ENCODE measurements at places on chromosomes 1 and 21.

GRCh38 chr1:45326627-45327623 lies at the start of gene HPDL:
HPDL (plus strand) TSS chr1:45326895; CDS start chr1:45327149, 254 bp downstream.
- peak; percentile 28 for DNase-seq

DNA sequence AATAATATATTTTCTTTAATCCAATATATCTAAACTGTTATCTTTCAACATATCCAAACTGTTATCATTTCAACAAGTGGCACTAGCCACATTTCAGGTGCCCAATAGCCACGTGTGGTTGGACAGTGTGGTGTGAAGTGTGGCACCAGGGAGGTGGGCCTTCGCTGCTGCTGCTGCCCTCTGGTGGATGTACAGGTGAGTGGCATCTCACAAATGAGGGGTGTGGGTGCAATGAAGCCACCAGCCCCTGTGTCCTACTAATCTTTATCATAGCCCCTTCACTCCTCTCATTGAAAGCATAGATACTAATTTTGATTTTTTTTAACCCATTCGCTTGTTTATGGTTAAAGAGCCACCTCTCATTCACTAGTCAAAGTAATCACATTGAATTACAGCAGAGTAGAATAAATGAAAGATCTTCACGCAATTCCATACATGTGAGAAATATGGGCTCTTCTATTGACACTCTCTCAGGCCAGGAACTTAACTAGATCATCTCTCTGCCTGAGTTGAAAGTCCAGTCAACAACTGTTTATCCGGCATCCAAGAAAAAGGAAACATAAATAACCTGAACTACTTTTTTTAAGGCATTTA lies 499.2 kb downstream of the OMA1 start:
- DNase-seq, result no peak

GRCh38 chr1:230821346-230821745 lies 47.0 kb downstream of the C1orf198 start:
- DNase-seq, result no peak

GRCh38 chr1:197284966-197285365 lies 16.9 kb downstream of the CRB1 start:
- DNase-seq, result no peak

- DNase-seq, result no peak
Measured at GRCh38 chr1:53049574-53049967, 12.4 kb upstream of the PODN start.

DNA sequence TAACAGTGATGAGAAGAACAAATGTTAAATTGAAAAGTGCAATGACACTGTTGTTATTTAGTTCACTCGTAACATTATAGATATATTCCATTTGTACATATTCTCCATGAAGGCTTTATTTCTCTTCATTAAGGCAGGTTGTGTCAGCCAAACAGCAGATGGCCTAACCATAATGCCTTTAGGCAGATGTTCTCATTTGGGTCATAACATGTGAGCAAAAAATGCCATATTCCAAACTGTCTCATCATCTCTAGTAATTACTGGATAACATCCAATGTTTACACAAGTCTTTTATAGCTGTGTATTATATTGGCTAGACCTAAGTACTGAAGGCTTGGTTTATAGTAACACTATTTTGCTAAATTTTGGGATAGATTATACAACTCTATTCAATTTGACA lies 87.2 kb upstream of the CHODL start:
- no peak for DNase-seq

- no peak for DNase-seq
Measured at GRCh38 chr1:154767315-154768240, 102.5 kb downstream of the KCNN3 start.

- no peak for DNase-seq
Measured at GRCh38 chr1:200493344-200493743, 83.5 kb upstream of the ZNF281 start.

DNA sequence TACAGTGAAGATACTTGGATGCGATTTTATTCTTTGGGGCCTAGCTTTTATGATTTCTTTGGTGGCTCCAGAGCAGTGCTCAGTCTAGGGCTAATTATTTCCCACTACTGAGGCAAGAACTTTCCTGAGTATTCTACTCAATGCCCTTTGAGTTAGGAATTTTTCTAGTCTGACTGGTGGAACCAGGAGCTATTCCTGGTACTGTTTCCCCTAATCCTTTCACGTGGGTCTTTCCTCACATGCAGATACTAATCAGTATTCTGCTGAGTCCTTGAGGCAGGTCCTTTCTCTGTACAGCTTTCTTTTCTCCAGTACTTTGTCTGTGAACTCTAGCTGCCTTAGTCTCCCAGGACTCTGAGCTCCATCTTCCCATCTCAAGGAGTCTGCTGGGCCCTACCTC lies 76.7 kb downstream of the TRIM11 start:
- no peak for DNase-seq

DNA sequence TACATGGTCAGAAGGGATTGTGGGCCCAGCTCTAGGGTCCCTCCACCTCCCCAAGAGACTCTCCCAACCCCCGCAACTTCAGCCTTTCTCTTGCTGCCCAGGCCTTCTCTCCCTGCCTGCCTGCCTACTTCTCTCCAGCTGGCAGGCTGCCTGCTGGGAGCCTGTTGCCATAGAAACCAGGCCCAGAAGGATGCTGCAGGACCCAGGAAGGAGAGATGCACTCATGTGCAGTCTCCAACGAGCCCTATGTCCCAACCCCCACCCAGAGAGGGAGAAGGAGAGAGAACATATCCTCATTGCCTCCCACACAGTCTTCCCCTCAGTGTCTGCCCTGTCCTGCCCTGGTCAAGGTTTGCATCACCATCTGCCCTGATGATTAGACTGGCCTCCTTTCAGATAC lies 10.8 kb upstream of the SMIM12 start:
- no peak for DNase-seq

- DNase-seq, result no peak
Measured at GRCh38 chr1:116254776-116255175, 118.3 kb upstream of the ATP1A1 start.

- no peak for DNase-seq
Measured at GRCh38 chr1:202133001-202133400, 10.3 kb downstream of the GPR37L1 start.

DNA sequence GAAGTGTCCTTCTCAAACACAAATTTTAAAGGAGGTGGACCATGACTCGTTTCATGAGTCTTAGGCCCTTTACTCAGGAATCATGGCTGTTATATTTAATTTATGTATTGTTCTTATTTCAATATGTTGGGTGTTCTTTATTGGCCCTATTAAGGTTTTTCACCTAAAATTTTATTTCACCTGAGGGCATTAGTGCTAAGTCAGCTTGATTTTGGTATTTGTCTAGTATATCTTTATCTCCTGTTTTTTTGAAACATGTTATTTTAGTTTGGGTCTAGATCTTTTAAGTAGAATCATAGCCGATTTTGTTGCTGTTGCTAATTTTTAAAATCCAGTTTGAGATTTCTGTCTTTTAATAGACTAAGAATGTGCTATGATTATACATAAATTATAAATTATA lies 430.4 kb downstream of the RPS6KC1 start:
- no peak for DNase-seq

GRCh38 chr1:55035904-55036303 lies 3.4 kb upstream of the PCSK9 start:
- DNase-seq, result no peak

DNA sequence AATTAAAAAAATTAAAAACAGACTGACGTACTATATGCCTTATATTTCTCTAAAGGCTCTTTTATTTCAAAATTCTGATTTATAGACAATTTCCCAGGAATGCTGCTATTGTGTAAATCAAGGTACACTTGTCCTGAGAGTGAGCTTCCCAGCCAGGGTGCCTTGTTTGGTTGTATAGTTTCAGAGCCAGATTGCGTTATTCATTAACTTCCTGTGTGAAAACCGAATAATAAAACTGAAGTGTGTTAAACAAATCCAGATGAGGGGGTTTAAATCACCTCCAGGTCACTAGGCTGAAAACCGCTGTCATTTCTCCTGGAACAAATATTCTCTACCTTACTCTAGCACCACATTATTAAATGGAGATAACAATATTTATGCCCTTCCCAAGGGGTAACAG lies 68.7 kb downstream of the LMX1A start:
- no peak for DNase-seq

- DNase-seq, result no peak
Measured at GRCh38 chr21:43950481-43950880, 61.6 kb upstream of the TRAPPC10 start.

DNA sequence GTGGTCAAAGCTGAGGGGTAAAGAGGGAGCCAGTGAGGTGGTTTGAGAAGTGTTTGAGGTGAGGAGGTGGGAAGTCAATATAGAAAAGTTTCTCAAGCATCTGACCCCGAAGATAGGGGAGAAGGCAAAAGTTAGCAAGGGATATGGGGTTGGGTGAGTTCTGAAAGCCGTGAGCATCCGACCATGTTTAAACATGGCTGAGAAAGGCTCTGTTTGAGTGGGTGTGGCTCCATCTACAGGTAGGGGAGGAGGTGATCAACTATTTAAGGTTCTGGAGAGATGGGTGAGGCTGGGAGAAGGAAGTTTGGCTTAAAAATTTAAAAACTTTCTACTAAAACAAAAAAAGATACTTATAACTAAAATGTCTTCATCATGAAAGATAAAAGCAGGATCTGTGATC lies 273.8 kb downstream of the KCNJ6 start:
- no peak for DNase-seq

DNA sequence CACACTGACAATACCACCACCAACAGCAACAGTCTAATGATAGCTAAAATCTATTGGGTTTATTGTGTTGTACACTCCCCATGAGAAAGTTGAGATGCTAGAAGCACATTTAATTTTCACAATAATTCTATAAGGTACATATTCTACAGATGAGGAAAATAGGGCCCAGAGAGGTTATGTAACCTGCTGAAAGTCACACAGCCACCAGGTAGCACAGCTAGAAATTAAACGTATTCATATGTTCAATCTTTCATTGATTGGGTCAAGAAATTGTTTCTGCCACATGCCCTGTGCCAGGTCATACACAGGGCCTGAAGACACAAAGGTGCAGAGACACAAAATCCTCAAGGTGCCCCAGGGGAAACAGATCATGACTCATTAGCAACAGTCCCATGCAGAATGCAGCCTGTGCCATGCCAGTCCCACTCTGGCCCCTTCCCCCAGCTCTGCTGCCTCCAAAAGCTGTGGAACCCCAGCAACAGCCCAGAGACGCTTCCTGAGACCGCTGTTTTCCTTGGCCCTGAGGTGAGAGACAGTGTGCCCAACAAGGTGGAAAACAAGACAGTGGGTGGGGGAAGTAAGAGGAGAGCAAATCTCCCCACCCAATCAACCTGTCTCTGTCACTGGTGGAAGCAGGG lies 32.1 kb downstream of the GJA4 start:
- DNase-seq, result no peak

DNA sequence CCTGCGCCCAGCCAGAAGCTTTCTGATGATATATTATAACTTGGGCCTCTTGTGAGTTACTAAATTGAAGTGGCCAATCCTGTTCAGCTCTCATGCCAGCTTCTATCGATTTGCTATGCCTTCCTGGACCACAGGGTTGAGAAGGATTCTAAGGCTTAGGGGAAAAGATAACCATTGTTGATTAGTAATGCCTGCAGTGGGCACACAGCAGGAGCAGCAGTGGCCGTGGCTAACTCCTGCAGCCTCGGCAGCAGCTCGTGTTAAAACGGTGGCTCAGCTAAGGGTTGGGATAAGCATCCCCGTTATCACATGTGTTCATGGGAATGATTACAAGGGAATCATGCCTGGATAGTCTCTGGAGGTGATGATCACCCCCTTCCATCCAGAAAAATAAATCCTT lies 20.5 kb upstream of the KCNE2 start:
- DNase-seq, result no peak
